NK-92 treated with Interleukin-12 subunit alpha and Interleukin-12 subunit beta, amount 100 ng/mL, for 24 hours (cell line): ENCODE measurements at places on chromosomes 3 and 15.

DNA sequence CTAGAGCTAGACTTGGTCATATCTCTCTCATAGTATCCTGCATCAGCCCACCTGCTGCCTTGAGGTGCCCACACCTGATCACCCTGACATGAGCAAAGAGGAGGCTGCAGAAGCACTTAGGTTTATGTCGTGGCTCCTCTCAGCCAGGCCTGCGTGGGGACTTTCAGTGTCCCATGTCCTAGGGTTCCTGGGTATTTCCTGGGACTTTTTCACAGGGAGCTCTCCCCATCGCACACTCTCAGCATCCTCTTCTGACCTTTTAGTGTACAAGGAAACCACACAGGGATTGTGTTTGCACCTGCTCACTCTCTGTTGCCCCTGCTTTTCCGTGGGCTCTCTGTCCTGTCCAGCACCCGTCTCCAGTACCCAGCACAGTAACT, 61.4 kb downstream of the ARNT2 start:
- no peak for DNase-seq

DNA sequence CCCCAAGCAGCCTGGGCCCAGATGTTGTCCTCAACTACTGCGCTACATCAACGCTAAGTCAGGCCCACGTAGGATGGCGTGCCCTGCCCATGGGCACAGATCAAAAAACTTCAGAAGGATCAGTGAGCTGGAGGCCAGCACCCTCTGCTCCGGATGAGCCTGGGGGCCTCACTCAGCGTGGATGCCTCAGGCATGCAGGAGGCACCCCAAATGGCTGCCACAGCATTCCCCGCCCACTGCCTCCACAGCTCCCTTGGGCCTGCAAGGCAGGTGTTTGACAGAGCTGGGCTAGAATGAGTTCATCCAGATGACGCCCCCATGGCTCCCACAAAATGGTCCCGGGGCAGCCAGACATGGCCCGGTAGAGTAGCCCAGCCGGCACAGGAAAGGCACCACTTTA, 7.1 kb downstream of the ATP2B2 start:
- no peak for DNase-seq

DNA sequence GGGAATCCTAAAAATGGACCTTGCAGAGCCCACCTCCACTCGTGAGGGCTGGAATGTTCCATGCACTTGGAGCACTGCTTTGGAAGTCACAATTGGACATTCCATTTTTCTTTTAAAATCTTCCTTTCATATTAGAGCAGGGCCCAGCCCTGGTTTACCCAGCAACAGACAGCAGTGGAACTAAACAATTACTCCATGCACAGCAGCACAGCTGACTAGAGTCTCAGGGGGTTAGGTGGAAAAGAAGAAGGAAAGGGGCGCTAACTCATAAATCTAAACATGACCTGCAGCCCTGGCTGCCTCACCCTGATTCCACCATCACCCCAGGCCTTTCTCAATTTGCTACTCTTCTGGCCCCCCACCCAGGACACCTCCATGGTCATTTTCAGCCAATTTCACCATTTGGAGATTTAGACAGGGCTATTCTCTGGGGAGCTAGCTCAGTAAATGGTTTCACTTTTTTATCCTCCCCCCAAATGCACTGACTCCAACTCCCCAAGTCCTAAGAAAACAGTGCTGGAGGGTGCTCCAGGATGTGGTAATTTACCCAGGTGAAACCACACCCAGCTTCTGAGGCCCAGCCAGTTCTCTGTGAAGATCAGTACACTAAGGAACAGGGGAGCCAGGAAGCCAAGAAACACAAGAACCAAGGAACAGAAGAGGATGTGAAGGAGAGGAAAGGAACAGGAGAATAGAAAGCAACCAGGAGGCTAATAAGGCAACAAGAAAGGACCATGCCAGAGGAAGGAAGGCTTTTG, 1.6 kb upstream of the LRRC31 start:
- DNase-seq: no peak

GRCh38 chr3:97932387-97932801, 39.8 kb downstream of the RIOX2 start:
- no peak for DNase-seq

- no peak for DNase-seq
Observed at GRCh38 chr3:28301688-28302087, 46.8 kb upstream of the ZCWPW2 start.

- no peak for DNase-seq
Observed at GRCh38 chr15:29437888-29438702, 168.5 kb upstream of the NSMCE3 start.

DNA sequence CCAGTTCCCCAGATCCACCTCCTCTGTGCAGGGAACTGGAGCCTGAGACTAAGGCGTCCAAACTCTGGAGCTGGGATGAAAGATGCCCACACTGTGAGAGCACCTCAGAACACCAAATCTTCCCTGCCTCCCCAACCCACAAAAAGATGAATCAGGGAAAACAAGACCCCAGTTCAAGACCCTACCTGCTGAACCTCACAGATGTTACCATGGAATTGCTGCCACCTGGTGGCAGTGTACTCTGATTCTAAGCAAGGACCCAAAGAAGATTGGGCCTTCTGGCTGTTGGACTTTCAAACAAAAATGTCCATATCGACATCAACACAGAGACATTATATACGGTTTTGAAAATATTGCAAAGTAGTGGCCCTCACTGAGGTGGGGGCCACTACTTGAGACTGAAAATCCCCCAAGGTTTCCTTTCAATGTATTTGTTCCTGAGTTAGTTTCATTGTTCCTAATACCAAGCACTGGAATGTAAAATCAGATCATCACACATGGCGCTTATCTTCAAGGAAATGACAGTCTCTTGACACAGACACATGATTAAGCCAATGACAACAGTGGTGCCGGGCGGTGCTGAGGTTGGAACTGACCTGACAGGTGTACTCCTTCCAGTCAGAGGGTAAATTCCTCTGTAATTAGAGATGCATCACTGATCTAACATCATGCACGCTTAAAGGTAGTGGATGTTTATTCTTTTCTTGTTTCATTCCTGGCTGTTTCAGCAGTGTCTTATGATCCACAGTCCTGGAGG, 67.6 kb downstream of the SLC6A11 start:
- no peak for DNase-seq
